ENCODE measurements at places on chromosomes 5 and 9. TPM values are rescaled to one million over a fixed set of nuclear protein-coding genes. Genes with fewer than 3 reads are reported as not detected.

DNA sequence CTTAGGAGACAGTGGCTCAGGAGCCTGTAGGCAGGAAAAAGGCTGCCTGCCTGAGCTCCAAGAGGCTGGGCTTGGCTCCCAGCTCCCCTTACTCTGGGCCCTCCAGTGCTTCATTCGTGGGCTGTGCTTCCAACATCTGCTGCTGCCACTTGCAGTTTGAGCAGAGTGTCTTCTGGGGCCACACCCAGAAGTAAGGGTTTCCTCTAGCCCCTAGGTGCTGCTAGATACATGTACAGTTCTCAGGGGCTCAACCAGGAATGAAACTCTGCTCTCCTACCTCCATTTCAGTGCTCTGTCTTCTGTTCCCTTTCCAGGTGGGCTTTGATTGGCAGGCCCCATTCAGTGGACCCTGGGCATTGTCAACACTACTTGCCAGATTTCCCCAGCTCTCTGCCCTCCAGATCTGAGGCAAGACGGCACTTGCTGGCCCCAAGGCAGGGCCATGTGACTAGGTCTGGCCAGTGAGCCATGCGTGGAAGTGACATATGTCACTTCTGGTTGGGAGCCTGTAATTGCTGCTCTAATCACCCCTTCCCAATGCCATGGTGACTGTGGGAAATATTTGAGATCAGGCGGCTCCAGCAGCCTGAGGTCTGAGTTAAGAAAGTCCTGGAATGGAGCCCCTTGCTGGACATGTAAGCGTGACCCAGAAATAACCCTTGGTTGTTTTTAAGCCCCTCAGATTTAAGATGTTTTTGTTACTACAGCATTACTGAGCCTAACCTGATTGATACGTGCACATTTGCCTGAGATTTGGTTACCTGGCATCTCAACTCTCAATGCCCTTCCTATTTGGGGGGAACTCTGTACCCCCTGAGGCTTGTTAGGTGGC lies 9.4 kb upstream of the BOD1 start:
- peak; percentile 21 for DNase-seq

The SPATA31E1 gene
- 0.08 TPM for total RNA-seq

The HACD4 gene
- 1.2 TPM for total RNA-seq

DNA sequence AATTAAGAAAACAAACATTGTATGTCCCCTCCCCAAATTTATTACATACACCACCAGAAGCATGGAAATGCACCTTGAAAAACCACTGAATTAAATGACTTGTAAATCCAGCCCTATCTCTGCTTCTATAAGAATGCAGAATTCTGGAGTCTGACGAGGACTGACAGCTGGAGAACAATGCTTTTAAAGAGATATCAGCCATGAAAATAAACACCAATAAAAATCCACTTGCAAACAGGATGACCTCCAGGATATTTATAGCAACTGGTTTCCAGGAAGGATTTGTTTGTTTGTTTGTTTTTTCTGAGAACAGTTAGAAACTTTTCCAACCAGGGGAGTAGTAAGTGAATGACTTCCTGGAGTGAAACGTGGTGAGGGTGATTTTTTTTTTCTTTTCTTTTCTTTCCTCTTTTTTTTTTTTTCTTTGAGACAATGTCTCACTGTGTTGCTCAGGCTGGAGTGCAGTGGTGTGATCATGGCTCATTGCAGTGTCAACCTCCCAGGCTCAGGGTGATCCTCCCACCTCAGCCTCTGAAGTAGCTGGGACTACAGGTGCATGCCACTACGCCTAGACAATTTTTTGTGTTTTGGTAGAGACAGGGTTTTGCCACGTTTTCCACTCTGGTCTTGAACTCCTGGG lies 38.7 kb upstream of the SLC36A1 start:
- DNase-seq, result no peak

- DNase-seq, result no peak
Observed at GRCh38 chr9:132637351-132637750, 32.4 kb downstream of the DDX31 start.

- peak; percentile 24 for DNase-seq
Observed at GRCh38 chr5:57094753-57095683, 78.8 kb upstream of the GPBP1 start.

The CEP72 gene
- 7.6 TPM for total RNA-seq

GRCh38 chr9:137148661-137149060 lies 9.7 kb downstream of the GRIN1 start:
- no peak for DNase-seq

The PLPPR1 gene
- 2.6 TPM for total RNA-seq

The PCBD2 gene
- 5.2 TPM for total RNA-seq

The OR1J4 gene
- not detected for total RNA-seq

DNA sequence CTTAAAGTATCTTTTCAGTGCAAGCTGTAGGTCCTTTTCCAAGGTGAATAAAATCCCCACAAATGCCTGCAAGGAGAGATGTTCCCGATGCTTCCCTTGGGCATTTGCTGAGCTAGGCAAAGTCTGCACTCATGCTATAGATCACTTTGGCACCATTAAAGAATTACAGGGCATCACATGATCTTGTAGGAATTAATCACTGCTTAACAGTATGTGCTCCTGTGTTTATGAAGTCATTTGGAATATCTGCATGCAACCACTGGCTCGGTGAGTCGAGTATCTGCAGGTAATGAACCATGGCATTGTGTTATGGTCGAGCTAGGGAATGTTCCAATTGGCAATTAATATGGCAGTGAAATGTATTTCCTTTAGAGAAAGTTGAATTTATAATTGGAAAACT lies 615.1 kb downstream of the TLE1 start:
- no peak for DNase-seq

DNA sequence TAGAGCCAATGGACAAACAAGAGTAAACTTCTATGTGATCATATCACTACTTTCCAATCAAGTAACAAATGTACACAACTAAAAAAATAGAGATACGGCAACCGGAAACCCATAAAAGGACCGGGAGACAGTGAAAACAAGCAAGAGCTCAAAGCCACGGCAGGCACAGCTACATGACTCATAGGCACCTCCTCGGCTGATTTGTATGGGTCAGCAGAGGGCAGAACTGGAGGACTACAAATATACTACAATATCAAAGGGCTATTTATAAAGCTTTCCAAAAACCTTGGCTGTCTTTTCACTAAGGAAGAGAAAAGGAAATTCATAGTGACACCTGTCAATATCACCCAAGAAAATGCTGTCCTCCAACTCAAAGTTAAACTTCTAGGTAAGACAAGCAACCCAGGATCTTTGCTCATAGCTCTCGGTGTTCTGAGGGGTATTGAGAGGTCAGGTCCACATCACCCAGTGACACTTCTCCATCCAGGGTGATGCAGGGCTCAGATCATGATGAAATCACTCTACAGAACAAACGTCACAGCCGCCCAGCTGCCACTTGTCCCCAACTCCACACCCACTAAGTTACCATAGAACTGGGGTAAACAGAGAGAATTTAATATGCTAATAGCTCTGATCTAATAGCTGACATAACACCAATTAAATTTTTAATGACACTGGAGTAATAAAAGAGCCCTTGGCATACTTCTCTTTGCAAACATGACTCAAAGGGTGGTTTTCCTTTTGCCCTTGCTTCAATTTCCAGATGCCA lies 41.3 kb downstream of the PFDN1 start:
- DNase-seq, result peak; percentile 88

The TAF1L gene
- not detected for total RNA-seq

The APBA1 gene
- 12.0 TPM for total RNA-seq

The NUTM2F gene
- total RNA-seq, result 0.87 TPM

DNA sequence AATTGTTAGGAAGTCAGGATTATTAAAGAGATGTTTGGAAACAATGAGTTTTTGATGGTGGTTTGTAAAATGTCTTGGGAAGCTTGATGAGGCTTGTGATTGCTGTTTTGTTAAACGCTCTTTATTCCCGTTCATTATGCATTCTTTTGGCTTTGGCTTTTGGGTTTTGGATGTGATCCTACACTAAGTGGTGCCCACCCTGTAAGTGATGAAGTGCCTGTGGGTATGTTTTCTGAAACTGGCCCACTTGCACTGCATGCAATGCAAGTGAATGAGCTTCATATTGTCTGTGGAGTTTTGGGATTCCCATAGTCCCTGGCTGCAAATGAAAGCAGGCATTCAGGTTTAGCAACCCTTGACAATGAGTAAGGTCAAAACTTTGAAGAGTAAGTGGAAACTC lies 1035.5 kb upstream of the WWC1 start:
- no peak for DNase-seq

The CFAP90 gene
- 0.08 TPM for total RNA-seq

- DNase-seq, result no peak
Observed at GRCh38 chr5:78536661-78537196, 111.8 kb downstream of the LHFPL2 start.

- DNase-seq, result peak; percentile 4
Observed at GRCh38 chr9:93128011-93128714, 5.9 kb downstream of the NINJ1 start.

The GALNT12 gene
- 13.0 TPM for total RNA-seq

DNA sequence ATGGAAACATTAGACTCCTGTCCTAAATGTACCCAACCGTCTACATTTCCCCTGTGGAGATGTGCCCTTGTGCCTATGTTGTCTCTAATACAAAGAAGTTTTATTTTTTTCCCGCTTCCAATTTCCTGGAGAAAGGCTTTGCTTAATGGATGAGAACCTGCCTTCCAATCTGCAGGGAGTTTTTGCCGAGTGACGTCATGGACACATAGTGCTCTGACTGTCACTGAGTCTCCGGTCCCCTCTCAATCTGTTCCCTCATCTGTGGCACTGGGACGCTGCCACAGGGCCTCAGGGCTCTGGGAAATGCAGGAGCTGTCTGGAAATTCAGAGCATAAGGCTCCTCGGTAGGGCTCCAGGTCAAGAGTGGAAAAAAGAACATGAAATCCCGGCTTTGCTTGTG lies 144.8 kb downstream of the PDZD2 start:
- no peak for DNase-seq

DNA sequence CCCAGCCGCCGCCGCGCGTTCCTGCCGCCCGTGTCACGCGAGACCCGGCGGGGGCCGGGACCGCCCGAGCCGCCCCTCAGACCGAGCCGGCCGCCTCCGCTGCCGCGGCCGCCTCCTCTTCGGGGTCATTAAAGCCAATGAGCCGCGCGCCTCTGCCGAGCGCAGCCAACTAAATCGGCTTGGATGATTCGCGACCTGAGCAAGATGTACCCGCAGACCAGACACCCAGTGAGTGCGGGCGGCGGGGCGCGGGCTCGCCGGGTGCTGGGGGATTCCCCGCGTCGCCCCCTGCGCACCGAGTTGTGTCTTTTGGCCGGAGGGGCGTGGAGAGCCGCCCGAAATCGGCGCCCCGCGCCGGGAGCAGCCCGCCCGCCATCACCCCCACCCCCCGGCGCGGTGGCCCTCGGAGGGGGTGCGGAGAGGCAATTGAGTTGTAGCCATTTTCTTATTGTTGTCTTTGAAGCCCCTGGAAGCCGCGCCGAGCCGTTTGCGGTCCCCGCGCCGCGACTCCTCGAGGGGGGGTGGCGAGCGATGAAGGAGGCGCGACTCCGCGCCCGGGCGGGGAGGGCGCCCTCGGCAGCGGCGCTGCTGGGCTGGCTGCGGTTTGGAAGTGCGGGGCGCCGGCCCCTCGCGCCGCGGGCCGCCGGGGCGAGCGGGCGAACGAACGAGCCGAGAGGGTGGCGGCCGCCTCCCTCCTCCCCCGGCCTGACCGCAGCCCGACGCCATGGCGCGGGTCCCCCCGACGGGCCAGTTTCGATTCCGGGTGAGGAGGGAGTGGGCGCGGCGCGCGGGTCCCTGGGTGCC lies 1.0 kb downstream of the TLE4 start:
- DNase-seq, result peak; percentile 82

- DNase-seq, result peak; percentile 54
Observed at GRCh38 chr5:163379298-163380155, 57.9 kb upstream of the CCNG1 start.

DNA sequence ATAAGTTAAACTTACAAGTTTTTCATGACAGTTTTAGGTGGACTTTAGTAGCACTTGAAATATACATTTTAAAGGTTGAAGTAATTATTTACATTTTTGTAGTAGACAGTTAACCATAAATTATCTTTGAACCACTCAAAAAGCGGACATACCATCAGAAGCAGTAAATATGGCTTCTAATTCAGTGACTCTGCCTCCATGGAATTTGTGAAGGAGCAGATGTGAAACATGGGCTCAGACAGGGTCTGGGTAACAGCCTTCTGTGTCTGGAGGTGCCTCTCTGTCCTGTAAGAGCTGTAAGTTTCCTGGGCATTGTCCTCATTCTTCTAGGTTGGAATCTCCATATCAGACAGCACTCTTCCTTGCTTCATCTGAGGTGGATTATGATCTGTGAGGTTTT lies 12.4 kb downstream of the RLN2 start:
- DNase-seq, result no peak

DNA sequence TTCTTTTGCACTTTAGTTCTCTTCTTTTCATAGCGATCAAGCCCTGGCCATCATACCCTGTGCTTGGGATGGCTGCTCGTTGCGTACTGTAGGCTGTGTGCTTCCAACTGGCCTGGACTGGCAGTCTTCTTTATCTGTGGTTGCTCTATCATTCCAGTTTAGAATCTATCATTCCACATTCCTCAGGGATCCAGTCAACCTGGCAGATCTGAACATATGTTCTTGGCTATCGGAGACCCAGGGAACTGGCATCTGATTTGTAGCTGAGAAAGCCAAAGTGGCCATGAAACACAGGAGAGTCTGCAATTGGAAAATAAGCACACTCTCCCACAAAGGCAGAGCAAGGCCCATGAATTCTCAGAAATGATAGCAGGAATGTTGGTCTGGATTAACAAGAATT lies 22.6 kb upstream of the SLC46A2 start:
- DNase-seq, result no peak

Data from hepatocyte (in vitro differentiated cells).